CD4-positive, alpha-beta T cell treated with Interleukin-4 for 1 hour (primary cell): ENCODE measurements at places on chromosomes 11 and 22.

GRCh38 chr11:35330931-35331330 is 88.4 kb downstream of the SLC1A2 start:
- DNase-seq: peak; percentile 72

DNA sequence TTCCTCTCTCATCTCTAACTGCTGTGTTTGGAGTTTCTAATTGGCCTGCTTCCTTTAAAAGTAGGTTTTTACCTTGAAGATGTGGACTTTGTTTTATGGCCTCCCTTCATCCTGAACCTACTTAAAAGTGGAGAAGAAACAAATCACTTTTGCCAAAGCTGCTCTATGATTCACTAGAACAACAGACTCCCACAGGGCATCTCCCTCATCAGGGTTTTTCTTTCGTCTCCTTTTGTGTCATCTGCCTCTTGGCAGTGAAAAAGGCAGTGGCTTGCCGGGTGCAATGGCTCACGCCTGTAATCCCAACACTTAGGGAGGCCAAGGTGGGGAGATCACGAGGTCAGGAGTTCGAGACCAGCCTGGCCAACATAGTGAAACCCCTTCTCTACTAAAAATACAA is 186.6 kb upstream of the MTNR1B start:
- DNase-seq: no peak

DNA sequence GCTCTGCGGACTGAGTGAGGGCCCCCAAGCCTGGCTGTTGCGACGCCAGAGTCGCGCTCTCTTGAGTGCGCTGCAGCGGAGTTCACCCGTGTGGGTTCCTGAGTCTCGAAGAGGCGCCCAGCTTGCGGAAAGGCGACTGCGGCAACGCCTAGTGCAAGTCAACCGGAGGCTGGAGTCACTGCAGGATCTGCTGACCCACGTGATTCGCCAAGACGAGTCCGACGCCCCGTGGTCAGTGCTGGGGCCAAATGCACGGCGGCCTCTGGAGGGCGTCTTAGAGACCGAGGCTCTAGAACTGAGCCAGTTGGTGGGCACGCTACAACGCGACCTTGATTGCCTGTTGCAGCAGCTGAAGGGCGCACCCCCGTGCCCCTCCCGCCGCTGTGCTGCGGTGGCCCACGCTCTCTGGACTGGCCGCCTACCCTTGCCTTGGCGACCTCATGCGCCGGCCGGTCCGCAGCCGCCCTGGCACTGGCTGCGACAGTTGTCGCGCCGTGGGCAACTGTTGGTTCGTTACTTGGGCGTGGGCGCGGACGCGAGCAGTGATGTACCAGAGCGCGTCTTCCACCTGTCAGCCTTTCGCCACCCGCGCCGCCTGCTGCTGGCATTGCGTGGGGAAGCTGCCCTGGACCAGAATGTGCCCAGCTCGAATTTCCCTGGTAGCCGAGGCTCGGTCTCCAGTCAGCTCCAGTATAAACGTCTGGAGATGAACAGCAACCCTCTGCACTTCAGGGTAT is 32.6 kb downstream of the RRP8 start:
- DNase-seq: no peak

DNA sequence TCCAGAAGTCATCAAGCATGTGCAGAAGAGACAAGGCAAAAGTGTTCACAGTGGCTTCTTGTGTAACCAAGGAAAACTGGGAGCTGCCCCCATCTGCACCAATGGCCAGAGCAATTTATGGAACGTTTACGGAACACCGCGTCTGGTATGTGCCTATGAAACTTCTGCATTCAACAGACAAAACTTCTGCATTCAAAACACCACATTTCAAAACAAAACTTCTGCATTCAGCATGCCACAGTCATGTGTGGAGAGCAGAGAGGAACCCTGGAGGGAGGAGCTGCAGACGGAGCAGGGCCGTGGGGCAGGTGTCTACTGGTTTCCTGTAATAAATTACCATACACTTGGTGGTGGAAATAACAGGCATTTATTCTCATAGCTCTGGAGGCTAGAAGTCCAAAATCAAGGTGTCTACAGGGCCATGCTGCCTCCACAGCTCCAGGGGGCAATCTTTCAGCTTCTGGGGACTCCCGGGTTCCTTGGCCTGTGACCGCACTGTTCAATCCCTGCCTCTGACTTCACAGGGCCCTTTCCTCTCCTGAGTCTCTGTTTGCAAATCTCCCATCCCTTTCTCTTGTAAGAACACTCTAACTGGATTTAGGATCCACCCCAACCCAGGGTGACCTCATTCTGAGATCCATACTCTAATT is 32.2 kb downstream of the RPL3 start:
- DNase-seq: peak; percentile 17

- no peak for DNase-seq
Measured at GRCh38 chr11:39712581-39712980, 1746.9 kb downstream of the LRRC4C start.

GRCh38 chr11:68550485-68550817 is 89.9 kb downstream of the PPP6R3 start:
- no peak for DNase-seq

DNA sequence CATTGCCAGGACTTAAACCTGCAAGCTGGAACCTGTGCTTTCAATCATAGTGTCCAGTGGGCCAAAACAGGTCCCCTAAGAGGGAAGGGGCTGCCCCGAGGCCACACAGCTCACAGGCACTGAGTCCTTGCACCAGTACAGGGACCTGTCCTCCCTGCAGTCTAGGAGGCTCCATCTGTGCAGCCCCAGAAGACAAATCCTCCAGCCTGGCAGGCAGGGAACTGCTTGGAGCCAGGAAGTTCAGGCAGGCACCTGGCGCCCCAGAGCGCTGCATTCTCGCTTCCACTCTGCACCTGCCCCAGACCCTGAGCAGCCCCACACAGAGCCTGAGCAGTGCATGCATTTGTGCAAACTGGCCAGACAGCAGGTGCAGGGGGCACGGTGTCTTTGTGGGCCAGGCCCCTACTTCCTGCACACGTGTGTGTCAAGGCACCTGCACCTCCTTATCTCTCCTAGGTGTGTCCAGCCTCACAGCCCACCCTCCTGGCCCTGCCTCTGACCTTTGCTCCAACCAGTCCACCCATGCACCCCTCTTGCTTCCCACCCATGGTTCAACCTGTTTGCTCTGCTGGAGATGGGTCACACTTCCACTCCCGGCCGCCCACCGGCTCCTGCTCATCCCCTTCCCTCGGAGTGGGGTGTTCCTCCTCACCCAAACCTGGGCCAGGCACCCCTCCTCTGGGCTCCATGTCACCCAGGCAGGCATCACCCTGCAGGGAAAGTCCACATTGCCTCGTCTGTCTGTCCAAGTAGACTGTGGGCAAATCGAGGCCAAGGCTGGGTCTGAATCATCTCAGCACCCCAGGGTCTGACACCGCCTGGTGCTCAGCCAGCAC is 19.0 kb downstream of the LINC01488 start:
- DNase-seq: no peak

GRCh38 chr11:119671051-119671450 is 57.9 kb downstream of the NECTIN1 start:
- no peak for DNase-seq

DNA sequence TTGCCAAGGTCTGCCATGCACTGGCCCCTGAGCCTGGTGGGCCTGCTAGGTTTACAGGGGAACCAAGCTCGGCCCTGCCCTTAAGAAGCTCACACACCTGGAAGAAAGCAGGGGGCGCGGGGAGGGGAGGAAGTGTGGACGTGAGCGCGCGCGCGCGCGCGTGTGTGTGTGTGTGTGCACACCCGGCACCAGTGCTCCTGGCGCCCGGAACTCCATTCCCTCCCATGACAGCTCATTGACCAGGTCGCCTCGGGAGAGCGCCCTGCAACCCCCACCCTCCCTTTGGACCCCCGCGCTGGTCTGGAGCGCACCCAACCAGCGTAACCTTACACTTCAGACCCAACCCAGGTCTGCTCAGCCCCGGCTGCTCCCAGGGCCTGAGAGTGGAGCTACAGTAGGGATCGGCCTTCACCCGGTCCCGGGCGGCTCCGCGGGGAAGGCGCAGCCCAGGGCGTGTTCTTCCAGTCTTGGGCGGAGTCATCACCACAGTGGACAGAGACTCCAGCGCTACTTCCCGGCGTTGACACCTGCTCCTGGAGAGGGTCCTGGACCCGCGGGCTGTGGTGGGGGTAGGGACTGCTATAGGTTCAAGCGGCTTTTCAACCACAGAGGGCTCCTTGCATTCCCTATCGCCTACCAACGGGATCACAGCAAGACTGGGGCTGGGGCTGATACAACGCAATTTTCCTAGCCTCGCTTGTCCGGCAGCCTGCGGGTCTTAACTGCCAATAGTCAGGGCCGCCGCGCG is 1.5 kb downstream of the GALNT18 start:
- no peak for DNase-seq

DNA sequence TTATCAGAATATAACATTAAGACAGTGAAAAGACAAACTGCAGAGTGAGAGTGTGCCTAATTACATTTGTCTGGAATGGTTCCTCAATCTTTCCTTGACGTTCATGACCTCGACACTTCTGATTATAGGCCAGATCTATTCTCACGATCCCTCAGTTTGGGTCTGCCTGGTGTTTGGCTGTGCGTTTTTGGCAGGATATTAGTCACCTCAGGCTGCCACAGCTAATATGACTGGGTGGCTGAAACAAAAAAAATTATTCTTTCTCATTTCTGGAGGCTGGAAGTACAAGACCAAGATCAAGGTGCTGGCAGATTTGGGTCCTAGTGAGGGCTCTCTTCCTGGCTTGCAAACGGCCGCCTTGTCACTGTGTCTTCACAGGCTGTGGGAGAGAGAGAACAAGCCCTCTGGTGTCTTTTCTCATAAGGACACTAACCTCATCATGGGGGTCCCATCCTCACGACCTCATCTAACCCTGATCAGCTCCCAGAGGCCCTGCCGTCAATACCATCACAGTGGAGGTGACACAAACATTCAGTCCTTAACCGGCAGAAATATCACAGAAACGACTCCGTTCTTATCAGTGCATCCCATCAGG is 23.2 kb downstream of the IFITM10 start:
- DNase-seq: no peak

DNA sequence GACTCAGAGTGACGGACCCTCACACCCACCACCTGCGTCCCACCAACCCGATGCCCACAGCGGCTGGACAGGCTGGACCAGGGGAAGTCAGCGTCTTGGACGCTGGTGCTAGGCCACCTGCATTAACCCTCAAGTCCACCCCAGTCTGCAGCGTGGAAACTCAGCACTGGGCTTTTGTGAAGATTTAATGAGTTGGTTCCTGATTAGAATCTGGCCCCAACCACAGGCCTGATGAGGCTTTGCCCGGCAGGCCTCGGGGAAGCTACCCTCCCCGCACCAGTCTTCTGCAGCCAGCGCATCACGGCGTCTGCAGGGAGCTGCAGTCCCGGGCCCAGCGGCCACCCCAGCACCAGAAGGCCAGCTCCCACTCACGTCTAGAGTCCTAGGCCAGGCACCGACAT is 101.0 kb downstream of the BRD1 start:
- DNase-seq: no peak

DNA sequence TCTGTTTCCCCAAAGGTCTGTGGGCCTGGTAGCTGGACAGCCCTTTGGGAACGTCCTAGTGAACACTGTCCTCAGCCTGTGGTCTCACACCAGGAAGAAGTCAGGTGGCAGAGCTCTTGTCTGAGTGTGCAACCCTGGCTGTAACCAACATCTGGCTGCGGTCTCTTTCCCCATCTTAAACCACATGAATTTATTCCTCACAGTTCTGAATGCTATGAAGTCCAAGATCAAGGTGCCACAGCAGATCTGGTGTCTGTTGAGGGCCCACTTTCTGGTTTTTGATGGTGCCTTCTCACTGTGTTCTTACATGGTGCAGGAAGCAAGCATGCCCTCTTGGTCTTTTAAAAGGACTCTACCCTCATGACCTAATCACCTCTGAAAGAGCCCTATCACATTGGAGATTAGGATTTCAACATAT is 2.7 kb downstream of the UPB1 start:
- DNase-seq: no peak

- DNase-seq: no peak
Measured at GRCh38 chr22:44862981-44863860, 110.8 kb downstream of the ARHGAP8 start.

- DNase-seq: no peak
Measured at GRCh38 chr11:72066855-72067254, 13.5 kb downstream of the NUMA1 start.

DNA sequence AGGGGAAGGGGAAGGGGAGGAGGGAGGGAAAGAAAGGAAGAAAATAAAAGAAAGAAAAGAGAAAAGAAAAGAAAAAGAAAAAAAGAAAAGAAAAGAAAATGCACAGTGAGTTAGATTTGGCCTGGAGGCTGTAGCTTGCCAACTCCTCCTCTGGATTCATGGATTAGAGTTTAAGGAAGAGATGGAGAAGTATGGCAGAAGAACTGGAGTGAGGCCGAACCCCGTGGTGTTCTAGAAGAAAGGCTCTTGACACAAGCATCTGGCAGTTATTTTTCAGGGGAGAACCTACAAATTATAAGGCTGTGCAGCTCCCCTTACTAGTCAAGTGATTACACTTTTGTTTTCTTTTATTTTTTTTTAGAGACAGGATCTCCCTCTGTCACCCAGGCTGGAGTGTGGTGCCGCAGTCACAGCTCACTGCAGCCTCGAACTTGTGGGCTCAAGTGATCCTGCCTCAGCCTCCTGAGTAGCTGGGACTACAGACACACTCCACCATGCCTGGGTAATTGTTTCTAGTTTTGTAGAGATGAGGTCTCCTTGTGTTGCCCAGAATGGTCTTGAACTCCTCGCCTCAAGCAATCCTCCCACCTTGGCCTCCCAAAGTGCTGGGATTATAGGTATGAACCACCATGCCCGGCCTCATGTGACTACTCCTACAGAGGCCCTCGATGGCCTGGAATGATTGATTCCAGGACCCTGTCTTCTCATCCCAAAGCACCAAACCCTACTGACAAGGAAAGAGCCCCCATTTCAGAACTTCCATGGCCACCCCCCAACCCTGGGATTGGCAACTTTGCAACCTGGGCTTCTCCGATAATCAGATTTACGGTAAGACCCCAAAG is 19.5 kb downstream of the ZNF74 start:
- peak; percentile 1 for DNase-seq

DNA sequence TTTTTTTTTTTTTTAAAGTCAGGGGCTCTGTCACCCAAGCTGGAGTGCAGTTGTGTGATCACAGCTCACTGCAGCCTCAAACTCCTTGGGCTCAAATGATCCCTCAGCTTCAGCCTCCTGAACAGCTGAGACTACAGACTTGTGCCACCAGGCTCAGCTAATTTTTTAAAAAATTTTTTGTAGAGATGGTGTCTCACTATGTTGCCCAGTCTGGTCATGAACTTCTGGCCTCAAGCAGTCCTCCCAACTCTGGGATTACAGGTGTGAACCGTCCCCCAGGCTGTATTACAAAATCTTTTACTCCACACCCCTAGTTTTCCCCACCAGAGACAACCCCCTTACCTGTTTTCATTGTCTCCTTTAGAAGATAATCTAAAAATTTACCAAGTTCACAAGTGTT is 1.9 kb downstream of the CCDC117 start:
- DNase-seq: no peak

- peak; percentile 27 for DNase-seq
Measured at GRCh38 chr11:123478352-123478987, 48.4 kb downstream of the GRAMD1B start.

DNA sequence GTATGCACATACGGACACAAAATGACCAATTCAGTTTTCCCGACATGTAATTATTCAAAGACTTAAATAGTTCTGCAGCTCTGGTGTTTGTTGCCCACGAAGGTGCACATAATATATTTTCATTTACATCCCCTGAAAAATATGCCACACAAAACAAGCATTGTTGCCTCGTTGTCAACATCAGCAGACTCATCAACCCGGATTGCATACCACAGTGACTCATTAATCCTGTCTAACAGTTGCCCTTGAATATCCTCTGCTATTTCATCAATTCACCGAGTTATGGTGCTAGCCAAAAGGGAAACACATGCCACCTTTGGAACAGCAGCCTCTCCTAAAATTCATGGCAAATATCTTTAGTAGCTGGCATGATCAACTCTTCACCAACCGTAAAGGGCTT is 582.2 kb downstream of the LRRC4C start:
- DNase-seq: no peak
